ENCODE measurements at places on chromosomes 7 and 10.

DNA sequence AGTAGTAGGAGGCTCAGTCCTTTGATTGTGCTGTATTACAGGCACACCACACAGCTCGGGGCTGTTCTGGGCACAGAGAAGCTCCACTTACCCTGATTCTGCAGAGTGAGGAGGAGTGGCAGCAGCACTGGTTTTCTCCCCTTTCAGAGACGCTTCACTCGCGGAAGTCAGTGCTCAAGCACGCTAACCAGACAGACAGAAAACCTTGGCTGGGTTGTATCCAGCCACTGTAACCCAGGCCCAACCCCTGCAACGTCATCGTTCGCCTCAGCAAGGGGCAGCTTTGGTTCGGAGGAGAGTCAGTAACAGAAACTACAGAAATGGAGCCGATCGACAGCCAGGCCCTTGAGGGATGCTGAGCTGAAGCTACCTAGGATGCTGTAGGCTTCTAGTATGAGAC, 171.0 kb downstream of the SLC16A9 start:
- no peak overlapping the region for H3K27ac ChIP-seq
- DNase-seq: no peak
- H3K4me1 ChIP-seq: no peaks in the 10 kb centered on the region
- no peaks in the 10 kb centered on the region for H3K27me3 ChIP-seq

- DNase-seq: no peak
- no peak overlapping the region for H3K27ac ChIP-seq
- H3K4me3 ChIP-seq: no peak overlapping the region
Measured at GRCh38 chr7:351256-351655, 61.3 kb downstream of the FOXL3 start.

- no peaks in the 10 kb centered on the region for H3K4me1 ChIP-seq
- no peak overlapping the region for H3K4me3 ChIP-seq
- no peak overlapping the region for H3K27ac ChIP-seq
- H3K27me3 ChIP-seq: no peaks in the 10 kb centered on the region
Measured at GRCh38 chr10:89242345-89242684, 9.3 kb downstream of the LIPA start.

DNA sequence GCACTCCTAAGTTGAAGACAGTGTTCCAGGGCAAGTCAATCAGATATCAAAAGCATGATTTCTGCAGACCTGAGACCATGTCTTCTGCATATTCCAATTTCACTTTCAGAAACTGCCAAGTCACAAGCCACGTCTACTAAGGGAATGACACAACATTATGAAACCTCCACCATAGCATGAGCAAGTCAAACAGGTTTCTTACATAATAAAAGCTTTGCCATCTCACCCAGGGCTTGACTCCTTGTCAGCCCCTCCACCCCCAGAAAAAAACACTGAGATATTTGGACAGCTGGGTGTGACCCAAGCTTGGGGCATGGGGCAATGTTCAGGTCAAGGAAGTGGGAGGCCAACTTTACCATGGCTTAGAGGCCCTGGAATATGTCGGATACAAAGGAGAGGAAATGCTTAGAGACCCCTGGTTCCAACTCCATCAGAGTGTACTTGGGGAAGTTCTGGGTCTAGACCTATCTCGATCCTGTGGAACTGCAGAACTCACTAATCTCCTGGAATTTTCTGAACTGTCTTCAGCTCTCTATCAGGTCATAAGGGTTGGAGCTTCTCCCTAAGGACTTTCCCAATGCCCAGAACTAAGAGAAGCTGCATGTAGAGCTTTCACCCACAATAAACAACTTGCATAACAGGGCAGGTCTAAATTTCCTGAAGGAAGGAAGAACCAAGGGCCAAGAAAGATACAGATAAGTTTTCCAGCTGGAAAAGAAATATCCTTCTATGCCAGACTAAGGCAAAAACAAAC, 80.6 kb upstream of the NAMPT start:
- peaks cover 27% of the 10 kb centered on the region for H3K27me3 ChIP-seq
- H3K27ac ChIP-seq: no peak overlapping the region
- no peak overlapping the region for H3K4me3 ChIP-seq

DNA sequence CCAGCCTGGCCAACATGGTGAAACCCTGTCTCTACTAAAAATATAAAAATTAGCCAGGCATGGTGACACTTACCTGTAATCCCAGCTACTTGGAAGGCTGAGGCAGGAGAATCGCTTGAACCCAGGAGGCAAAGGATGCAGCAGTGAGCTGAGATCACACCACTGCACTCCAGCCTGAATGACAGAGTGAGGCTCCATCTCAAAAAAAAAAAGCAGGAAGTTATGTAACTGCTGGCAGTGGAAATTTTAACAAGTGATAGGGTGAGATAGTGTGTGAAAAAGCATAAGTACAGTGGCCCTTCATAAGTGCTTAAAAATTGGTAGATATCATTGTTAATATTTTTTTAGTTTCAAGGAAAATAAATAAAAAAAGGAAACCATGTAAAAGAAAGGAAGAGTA, 12.3 kb downstream of the AKR1C3 start:
- peaks cover 5% of the 10 kb centered on the region for H3K27me3 ChIP-seq
- no peak for DNase-seq
- no peak overlapping the region for H3K4me3 ChIP-seq
- H3K36me3 ChIP-seq: no peaks in the 10 kb centered on the region
